ENCODE measurements at places on chromosomes 7 and 10.

DNA sequence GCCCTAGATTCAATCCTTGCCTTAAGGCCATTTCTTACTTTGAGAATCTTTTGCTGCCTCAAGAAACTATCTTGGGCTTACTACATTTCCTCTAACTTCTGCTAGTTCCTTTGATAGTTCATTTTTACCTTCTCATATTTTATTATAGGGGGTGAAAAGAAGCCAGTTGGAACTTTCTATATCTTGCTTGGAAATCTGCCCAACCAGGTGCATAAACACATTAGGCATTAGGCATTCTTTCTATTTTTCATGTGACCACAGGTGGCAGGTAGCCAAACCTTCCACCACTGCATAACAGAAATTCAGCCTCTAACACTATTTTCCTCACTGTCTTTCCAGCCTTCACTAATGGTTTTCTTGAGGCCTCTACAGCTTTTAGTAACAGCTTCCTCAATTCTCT is 300.0 kb upstream of the SP8 start:
- DNase-seq = no peak

DNA sequence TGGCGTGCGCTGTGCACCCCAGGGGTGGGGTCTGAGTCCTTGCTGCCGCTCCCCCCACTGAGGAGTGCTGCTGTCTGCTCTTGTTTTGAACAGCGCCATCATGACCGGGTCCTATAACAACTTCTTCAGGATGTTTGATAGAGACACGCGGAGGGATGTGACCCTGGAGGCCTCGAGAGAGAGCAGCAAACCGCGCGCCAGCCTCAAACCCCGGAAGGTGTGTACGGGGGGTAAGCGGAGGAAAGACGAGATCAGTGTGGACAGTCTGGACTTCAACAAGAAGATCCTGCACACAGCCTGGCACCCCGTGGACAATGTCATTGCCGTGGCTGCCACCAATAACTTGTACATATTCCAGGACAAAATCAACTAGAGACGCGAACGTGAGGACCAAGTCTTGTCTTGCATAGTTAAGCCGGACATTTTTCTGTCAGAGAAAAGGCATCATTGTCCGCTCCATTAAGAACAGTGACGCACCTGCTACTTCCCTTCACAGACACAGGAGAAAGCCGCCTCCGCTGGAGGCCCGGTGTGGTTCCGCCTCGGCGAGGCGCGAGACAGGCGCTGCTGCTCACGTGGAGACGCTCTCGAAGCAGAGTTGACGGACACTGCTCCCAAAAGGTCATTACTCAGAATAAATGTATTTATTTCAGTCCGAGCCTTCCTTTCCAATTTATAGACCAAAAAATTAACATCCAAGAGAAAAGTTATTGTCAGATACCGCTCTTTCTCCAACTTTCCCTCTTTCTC is 26.0 kb downstream of the BNIP3 start:
- DNase-seq = no peak

DNA sequence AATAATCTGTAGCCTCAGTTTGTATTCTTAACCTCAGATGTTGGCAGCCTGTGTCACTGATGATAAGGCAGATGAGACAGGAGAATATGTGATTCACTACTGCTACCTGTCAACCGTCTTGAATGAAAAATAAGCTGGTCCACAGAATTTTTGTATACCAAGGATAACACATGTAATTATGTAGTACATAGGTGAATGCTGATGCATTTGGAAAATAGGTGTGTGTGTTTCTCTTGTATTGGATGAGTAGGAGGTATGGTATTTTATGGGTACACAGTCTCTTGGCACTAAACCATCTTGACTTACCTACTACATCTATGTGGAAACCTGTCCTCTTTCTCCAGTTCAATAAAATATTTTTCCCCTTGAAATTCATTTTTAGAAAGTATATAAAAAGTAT is 20.7 kb upstream of the ZRANB1 start:
- no peak for DNase-seq

GRCh38 chr10:132345345-132345744 is 13.4 kb downstream of the LRRC27 start:
- DNase-seq = no peak

DNA sequence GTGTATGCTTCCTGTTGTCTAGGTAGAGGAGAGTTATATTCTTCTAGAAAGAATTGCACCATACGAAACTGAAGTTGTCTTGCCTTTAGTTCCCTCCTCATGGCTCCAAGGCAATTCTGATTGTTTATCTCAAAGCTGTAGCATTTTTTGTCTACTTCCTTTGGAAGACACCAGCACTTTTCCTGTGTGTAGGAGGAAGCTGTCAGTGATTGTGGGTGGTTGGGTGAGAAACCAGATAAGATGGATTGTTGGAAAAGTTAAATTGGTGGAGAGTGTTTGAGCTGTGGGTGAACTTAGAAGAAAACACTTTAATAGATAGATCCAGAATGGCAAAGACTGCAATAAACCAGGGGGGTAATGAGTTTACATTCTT is 12.1 kb upstream of the CSTF2T start:
- no peak for DNase-seq

DNA sequence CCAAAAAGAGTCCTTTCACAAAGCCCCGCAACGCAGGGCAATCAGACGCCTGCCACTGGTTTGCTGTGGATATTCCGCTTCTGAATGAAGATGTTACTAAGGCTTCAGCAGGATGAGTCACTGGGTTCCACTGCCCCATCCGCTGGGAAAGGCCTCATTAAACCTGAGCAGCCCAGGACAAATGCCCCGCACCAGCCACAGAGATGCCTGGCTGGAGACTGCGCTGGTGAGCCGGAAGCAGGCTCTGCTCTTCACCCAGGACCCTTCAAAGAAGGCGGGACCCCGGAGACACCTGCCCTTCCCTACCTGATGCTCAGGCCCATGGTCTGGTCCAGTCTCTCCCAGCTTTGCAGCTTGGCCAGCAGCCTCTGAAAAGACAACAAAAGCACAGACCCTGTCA is 19.8 kb downstream of the MAD1L1 start:
- no peak for DNase-seq

- DNase-seq = no peak
Observed at GRCh38 chr7:55241958-55242357, 123.2 kb upstream of the LANCL2 start.

GRCh38 chr10:69479240-69480067 is 28.2 kb downstream of the TSPAN15 start:
- DNase-seq = no peak

DNA sequence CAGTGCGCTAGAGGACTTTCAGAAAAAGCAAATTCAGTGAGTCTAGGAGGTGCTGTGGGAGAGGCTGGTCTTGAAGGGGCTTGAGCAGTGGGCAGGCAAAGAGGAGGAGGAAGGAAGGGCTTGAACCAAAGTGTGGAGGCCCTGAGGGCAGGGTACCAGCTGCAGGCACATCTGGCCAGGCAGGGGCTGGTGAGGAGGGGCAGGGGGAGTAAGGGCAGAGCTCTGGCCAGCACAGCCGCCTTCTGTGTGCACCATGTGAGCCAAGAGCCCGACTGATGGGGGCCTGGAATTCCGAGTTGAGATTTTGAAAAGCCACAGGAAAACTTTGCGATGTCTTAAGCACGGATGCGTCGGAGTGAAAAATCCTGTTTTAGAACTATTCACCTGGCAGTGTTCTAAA is 74.5 kb downstream of the PRPF18 start:
- DNase-seq = no peak

GRCh38 chr10:123021517-123021916 is 12.7 kb downstream of the ACADSB start:
- no peak for DNase-seq

- DNase-seq = no peak
Observed at GRCh38 chr7:26198133-26198780, 2.3 kb downstream of the HNRNPA2B1 start.

DNA sequence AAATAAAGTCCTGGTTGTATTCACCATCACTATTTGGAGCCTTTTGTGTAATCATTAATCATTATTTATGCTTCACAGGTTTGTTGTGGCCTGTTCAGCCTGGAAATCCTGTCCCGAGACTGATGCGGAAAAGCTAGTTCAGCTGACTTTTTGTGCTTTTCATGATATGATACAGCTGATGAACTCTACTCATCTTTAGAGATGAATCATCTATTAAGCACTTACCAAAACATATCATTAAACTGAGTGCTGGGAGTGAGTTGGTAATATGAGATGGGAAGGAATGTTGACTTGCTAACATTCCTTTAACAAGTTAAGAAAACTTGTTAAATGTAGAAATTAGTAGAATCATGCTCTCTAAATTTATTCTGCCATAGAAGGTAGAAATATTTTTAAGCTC is 53.0 kb downstream of the CROT start:
- DNase-seq = no peak

GRCh38 chr7:16204953-16205352 is 216.4 kb downstream of the CRPPA start:
- DNase-seq = no peak

- no peak for DNase-seq
Observed at GRCh38 chr7:12911053-12911452, 223.6 kb downstream of the ARL4A start.

DNA sequence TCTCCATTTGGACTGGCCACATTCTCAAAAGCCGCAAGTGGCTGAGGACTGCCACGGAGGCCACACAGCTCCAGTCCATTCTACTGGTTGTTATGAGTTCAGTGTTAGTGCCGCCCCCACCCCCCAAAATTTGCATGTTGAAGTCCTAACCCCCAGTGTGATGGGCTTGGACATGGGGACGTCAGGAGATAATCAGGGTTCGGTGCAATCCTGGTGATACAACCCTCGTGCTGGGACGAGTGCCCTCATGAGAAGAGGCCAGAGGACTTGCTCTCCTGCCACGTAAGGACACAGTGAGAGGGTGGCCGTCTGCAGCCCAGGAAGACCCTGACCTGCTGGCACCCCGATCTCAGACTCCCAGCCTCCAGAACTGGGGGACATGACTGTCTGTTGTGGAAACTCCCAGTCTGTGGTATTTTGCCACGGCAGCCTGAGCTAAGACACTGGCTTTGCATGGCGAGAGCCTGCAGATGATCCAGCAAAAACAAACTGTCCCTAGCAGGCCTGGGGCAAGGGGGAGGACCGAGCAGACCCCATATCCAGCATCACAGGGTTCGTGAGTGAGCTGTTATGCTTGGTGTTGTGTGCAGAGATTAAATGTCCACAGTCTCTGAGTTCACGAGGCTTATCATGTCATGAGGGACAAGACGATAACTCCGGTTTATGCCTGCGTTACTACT is 41.5 kb upstream of the INSIG1 start:
- DNase-seq = no peak

DNA sequence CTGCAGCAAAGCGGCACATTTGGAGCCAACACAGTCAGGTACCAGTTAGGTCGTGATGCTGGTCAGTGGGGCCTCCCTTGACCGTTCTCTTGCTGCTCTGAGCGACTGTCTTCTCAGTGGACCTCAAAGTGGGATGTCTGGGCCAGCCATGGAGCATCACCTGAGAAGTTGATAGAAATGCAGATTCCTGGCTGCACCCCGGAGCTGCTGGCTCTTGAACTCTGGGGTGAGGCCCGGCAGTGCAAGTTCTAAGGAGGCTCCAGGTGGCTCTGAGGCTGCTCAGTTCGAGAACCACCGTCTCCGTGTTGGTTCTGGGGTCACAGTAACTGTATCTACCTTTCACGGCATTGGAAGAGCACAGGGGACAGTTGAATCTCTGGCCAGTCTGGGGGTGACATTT is 147.5 kb downstream of the WDR37 start:
- no peak for DNase-seq

- DNase-seq = no peak
Observed at GRCh38 chr7:44971902-44972441, 6.8 kb downstream of the MYO1G start.

- DNase-seq = no peak
Observed at GRCh38 chr7:99326408-99326782, 697 bp downstream of the ARPC1A start.

GRCh38 chr10:108582387-108582786 is 1340.9 kb downstream of the XPNPEP1 start:
- DNase-seq = no peak

DNA sequence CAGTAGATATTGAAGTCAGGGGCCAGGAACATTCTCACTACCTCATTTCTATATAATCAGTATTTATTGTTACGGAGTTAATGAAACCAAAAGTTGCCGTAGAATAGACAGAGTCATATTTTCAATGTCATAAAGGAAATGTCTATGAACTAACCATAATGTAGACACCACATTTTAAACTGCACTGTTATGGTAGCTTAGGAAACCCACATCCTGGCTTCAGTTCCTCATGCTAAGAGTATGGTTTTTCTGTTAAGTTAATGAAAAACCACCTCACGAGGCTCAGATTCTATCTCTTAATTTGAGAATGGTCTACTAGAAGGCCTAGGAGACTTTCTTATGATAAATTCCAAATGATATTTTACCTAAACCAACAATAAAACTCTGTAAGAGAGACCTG is 166.5 kb downstream of the TMEM26 start:
- no peak for DNase-seq

DNA sequence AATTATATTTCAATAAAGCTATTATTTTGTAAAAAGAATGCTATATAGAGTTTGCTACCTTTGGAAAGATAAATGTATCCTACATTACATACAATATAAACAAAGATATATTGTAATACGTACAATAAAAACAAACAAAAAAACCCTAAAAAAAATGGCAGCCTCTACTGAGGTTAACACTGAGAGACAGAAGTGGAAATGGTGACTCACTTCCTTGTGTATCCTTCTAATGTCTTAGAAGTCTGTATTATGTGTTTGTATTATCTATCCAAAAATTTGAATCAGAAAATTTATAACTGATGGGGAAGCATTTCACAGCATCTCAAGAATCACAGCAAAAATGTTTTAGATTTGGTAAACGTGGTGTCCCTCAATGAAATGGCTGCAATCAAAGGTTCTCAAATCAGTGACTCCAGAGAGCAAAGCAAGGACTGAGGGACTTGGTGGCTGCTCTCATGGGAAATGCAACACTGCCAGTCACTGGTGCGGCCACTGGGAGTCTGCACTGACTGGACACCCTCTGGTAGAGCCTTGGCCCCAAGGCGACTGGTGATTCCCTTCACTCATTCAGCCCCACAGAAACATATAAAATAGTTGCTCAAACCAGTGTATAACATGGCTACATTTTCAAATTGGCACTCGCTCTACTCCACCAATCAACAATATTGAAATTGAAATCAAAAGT is 53.8 kb downstream of the PANK1 start:
- DNase-seq = no peak

DNA sequence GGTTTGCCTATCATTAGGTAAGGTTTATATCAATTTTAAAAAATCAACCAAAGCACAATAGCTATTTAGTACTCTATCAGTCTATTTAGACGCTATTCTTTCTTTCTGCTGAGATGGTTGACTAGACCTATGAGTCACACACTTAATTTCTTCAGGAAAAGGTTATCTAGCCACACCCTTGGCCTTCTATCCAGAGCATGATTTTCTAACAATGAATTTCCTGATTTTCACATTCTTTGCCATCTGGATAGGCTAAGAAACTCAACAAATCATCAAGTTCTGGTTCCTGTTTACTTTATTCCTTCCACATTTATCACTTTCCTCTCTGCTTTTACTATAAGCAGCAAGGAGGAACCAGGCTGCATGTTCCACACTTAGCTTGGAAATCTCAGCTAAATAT is 8.1 kb downstream of the PRPS1L1 start:
- DNase-seq = no peak
